ENCODE measurements at places on chromosomes 3 and 15.

- no peak for DNase-seq
Measured at GRCh38 chr3:140762746-140763145, 84.9 kb downstream of the TRIM42 start.

GRCh38 chr15:40238532-40239403, at the start of gene PAK6:
TSS of gene PAK6 (plus strand) at chr15:40239063. CDS start at chr15:40264786, 25,723 bp downstream.
- DNase-seq, result peak; percentile 13

DNA sequence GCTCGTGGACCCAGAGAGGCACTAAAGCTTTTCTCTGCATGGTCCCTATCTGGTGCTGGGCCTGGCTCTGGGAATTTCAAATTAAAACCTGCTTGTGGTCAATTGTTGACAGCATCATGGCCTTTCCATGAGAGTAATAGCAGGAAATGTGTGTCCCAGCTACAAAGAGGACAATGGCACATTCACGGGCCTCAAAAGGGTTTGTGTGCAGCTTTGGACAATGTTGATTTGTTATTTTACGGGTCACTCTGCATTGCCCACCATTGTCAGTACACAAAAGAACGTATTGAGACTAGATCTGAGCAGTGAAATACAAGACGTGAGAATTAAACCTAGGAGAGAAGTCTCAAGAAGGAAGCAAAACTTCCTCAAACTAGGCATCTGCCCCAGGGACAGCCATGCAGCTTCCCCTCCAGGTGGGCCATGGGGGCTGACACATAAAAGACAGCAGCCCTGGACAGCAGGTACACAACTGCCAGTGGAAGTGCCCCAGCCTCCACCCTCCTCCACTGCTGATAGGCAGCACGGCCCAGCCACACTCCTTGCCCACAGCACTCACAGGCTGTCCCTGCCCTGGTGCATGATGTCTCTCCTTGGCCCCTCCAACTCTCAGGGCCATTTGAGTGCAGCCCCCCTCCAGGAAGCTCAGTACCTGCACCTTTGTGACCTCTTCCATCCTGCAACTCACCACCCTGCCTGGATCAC, 15.9 kb upstream of the LTF start:
- DNase-seq, result no peak

DNA sequence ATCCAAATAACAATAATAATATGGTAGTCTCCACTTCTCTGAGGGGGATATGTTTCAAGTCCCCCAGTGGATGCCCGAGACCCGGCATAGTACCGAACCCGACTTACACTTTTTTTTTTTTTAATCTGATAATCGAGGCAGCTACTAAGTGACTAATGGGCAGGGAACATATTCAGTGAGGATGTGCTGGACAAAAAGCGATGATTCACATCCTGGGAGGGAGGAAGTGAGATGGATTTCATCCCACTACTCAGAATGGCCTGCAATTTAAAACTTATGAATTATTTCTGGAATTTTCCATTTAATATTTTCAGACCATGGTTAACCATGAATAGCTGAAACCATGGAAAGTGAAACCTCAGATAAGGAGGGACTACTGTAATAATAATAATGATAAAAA, 49.5 kb upstream of the SELENOK start:
- DNase-seq, result no peak

DNA sequence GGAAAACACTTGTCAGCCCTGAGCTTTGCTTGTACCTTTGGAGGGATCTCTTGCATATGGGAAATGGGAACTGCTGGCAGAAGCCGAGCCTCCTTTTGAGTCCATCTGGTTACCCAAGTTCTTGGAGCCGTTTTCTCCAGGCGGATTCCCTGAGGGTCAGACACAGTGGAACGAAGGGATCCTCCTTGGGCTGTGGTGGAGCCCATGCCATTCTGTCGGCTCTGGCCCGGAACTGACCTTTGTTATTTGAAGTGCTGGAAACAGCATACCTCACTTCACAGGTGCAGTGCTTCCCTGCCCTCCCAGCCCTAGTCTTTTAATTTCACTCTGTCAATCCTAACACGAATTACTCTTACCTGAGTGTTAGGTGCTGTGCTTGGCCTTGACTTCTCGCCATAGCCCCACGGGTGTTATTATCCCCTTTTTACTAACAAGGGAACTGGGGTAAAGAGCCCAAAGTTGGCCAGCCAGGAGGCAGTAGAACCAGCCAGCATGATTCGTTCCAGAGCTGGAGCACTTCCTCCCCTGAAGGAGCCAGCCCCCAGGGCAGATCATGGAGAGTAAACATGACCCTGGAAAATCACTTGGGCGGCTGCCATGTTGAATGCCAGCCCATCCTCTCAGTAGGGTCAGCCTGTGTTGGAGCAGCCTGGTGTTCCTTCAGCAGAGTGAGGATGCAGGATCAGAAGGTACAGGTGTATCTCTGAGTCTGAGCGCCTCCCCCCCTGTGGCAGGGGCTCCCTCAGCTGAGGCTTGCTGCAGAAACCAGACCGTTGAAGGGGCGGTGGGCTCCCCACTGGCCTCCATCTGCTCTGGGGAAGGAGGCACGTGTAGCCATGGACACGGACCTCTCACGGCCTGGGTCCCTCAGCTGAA, 143.2 kb downstream of the DNAJB8 start:
- DNase-seq, result no peak

GRCh38 chr15:41182266-41182665, 48.3 kb downstream of the EXD1 start:
- no peak for DNase-seq

DNA sequence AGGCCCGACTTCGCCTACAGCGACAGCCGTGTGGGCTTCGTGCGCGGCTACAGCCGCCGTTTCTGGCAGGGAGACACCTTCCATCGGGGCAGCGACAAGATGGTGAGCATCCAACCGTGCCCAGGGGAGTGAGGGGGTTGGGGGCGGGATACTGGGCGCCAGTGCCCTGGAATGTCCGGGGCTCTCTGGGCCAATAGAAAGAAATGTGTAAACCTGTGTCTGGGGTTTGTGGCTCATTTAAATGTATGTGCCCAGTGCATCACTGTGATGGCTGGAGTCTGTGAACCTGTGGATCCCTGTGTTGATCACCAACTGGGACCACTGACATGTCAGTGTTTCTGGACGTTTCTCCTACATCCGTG, 423 bp downstream of the CHAC1 start:
- no peak for DNase-seq

- DNase-seq, result no peak
Measured at GRCh38 chr3:52721002-52721729, 15.3 kb downstream of the SPCS1 start.

GRCh38 chr3:23248594-23249131, 45.5 kb downstream of the UBE2E2 start:
- no peak for DNase-seq

DNA sequence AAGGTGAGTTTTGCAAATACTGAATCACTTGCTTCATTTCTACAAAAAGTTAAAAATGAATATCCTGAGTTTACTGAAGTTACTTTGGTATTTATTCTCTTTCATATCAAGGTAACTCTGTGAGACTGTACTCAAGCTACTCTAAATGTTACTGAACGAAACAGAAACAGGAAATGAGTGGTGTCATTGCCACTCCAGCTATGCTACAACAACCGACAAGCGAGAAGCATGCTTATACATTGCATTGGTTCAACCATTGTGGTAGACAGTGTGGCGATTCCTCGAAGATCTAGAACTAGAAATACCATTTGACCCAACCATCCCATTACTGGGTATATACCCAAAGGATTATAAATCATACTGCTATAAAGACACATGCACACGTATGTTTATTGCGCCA, 313.2 kb upstream of the THBS1 start:
- no peak for DNase-seq

DNA sequence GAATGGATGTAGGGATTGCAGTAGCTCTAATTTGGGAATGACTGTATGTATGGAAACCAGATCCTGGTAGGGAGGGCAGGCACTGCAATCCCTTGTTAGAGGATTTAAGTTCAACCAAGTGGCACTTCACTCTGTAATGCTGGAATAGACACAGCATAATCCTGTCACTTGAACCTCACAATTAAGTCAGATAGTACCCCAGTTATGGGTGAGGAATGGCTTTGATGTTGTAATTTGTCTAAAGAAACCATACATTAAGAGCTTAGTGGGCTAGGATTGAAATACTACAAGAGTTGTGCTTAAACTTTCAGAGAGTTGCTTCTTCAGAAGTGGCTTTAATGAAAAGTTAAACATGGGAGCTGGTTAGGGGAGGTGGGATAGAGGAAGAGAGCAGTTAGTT, 9.3 kb downstream of the RAB7A start:
- no peak for DNase-seq

DNA sequence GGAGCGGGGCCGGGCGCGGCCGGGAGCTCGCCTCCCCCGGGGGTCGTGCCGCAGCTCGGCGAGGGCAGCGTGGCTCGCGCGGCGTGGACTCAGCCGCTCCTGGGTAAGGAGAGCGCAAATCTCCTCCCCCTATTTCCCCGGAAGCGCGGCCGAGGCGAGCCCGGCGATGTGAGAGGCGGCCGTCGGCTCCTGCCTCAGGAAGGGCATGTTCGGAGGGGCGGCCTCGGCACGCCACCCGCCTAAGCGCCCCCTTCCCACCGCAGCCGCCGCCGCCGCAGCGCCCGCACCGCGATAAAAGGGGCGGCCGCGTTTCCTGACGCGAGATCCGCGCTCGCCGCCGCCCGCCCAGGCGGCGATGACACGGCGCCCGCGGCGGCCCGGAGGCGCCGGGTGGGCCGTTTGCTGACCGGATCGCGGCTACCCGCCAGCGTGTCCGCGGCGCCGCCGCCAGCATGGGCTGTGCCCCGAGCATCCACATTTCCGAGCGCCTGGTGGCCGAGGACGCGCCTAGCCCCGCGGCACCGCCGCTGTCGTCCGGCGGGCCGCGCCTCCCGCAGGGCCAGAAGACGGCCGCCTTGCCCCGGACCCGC, at the start of gene PDE8A:
TSS of gene PDE8A (plus strand) at position 146 of the 590 bp plus-strand sequence. CDS start at position 453, 307 bp downstream.
- DNase-seq, result peak; percentile 18

GRCh38 chr15:53397041-53397616, 362.3 kb downstream of the WDR72 start:
- no peak for DNase-seq

- DNase-seq, result no peak
Measured at GRCh38 chr3:32450992-32451659, 51.5 kb downstream of the CMTM6 start.

- no peak for DNase-seq
Measured at GRCh38 chr3:138284079-138284478, 45.6 kb downstream of the NME9 start.

DNA sequence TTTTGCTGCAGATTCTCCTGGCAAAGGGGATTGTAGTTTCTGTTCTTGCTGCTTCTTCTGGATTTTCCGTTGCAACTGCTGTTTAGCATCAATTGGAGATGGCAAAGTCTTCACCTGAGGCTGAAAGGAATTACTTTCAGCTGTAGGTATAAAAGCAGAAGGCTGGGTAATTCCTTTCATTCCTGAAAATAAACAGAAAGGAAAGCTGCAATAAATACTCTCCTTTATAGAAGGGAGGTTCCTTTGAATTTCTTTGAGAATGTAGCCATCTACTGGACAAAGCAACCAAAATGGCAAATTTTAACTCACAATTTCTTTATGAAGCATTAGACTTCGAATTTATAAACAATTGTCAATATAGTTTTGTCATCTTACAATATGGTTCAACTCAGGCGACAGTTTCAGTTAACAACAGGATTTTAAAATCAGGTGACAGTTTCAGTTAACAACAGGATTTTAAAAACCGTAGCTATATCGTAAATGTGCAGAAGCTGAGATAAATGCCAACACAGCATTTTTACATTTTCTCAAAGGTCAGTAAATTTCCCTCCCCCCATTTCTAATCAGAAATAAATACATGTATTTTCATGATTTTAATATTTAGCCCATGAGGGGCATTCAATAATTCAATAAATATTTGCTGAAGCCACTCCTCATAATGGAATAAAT, 104.9 kb upstream of the NEDD4 start:
- no peak for DNase-seq
